Daoy (cell line): ENCODE measurements at places on chromosomes 11 and 22.

- no peak for DNase-seq
Observed at GRCh38 chr22:39266398-39267030, 21.7 kb upstream of the PDGFB start.

DNA sequence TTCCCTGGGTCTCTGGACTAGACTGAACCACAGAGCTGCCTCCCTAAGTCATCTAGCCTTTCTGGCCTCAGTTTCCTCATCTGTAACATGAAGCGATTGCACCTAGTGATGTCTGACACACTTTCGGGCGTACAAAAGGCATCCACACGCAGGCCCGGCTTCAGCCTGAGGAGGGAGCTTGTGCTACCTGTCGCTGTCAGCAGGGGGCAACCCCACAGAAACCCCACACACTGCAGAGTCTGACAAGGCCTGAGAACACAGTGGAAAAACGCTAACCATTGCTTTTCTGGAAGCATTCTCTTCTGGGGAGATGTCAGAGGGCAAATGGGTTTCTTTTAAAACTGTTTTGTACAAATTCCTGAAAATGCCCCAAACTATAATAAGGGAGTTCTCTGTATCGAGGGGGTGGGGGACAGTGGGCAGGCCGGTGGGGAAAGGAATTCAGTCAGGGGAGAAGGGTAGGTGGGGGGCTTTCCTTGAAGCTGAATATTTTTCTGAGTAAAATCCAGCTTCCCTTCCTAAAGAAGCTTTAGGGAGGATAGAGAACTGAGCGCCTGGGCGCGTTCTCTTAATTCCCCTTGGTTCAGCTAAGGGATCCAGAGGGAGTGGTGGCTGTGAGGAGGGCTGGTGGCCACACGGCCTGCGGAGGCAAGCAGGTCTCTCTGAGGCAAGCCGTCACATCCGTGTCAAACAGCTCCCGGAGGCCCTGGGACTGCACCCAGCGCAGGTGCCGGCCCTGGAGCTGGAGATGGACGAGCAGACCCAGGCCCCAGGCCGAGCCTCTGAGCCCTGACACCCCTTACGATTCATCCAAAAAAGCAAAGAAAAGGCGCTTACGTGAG is 533 bp downstream of the ELF5 start:
- DNase-seq, result peak; percentile 62

GRCh38 chr11:17445240-17445795 is 31.3 kb downstream of the ABCC8 start:
- no peak for DNase-seq

GRCh38 chr11:106684944-106685343 is 333.3 kb downstream of the GUCY1A2 start:
- no peak for DNase-seq

- peak; percentile 88 for DNase-seq
Observed at GRCh38 chr22:32281072-32281471, 25.9 kb upstream of the SLC5A4 start.

DNA sequence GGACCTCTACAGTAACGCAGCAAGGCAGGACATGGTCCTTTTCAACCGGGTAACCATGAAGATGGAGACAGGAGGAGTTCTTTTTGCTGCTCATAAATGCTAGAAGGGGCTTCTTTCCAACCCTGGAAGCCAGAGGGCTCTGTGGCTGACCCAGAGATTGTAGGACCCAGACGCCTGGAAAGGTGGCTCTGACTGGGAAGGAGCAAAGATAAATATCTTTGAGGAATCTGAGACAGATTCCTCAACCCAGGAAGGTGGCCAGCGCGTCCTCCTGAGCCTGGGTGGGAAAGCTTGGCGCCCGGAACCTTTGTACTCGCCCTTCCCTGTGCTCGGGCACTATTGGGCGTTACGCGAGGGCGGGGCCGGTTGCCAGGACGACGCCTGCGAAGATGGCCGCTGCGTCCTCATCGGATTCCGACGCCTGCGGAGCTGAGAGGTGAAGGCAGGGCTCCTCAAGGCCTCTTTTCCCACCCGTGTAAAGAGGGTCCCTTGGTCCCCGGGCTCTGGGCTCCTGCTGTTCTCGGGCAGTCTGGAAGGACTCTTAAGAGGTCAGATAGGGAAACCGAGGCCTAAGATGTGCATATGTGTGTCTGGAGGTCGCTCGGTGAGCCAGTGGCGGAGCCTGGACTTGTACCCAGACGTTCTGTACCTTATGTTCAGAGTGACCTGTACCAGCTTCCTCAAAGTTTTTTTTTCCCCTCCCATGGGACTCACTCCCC is at the start of gene BBS1:
BBS1 (plus strand) TSS at position 365 of the 719 bp plus-strand sequence; CDS start at position 390, 25 bp downstream.
- DNase-seq, result peak; percentile 85

GRCh38 chr11:16526947-16527346 is 170.6 kb upstream of the SOX6 start:
- no peak for DNase-seq

DNA sequence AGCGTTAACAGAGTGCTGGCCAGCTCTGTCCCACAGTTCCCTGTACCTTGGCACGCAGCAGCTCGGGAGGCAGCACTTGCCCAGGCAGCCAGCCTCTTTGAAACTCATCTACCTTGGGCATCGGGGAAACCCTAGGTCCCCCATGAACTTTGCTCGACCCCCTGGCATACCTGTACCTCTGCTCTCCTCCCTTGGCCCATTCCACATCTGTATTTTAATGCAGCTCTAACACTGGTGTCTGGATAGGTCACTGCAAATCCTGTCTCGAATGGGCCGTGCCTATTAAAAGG is 304.1 kb downstream of the TBC1D22A start:
- DNase-seq, result no peak

DNA sequence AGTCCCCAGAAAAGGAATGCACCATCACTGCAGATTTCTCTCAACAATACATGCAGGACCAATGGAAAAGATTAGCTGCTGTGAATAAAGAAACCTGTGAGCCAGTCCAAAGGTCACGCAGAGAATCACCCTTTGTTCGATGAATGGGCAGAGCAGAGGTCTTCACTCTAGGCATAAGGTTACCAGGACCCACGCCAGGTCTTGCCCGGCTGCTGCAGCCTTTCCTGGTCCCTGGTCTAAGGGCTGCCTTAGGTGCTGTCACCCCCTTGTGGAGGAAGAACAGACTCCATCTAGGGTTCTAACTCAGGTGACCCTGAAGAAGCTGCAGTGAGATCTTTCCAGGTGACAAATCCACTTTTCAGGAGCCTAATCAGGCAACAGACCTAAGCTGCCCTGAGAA is 29.0 kb upstream of the NAP1L4 start:
- DNase-seq, result peak; percentile 29

DNA sequence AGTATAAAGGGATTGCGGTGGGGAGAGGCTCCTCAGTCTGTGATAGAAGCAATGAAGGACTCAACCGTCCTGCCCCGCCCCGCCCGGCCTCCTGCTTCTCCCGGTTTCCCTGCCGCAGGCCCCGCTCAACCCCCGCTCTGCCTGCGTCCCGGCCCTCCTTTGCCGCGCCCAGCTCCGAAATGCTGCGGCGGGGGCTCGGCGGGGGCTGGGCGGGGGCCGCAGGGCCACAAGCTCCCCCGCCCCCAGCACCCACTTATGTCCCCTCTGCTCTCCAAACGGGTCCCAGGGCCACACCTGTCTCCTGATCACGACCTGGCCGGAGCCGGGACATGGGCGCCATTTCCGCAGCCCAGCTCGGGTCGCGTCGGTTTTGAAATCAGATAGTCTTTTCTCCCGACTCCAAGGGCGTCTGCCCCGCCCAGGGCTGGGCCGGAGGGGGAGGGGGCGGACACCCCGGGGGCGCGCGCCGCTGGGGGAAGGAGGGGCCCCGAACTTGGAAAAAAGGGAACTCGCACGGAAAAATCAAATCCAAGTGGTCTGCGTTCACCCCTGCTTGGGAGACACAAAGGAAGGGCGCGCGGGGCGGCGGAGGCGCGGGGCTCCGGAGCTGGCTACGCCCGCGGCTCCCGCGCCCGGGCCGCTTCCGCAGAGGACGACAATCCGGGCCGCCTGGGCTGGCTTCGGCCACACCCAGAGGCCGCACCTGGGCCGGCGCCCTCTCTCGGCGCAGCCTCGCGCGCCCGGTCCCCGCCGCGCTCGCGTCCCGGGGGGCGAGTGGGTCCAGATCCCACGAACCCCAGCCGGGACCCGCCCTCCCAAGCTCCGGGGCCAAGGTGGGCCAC is 70.6 kb upstream of the EP300 start:
- peak; percentile 66 for DNase-seq

GRCh38 chr11:18309691-18310090 is 12.2 kb downstream of the HPS5 start:
- no peak for DNase-seq
